ENCODE measurements at places on chromosomes 4 and X. TPM values are rescaled to one million over a fixed set of nuclear protein-coding genes. Genes with fewer than 3 reads are reported as not detected.
A peak's percentile ranks its signal among the peaks of the same experiment; 100 is the strongest.

Gene GABRG1
- 0.18 TPM for total RNA-seq

Gene HCCS
- 19.3 TPM for total RNA-seq

Gene CSAG3
- total RNA-seq: not detected

Gene PAGE1
- total RNA-seq: not detected

Gene CD38
- total RNA-seq: not detected

DNA sequence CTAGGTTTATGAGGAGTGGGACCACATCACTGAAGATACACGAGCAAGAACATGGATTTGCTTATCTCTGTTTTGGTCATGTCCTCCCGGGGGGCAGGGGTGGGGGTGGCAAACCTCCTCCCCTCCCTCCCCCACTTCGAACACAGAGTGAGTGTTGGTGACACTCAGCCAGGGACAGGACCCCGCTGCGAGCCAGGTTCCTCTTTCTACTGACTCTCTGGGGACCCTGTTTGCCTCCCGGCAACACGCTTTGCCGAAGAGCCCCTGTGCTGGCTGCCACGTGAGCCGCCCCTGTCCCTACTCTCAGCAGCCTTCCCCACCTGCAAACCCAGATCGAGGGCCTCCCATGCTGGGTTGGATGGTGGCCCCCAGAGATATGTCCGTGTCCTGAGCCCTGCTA, 34.7 kb downstream of the P2RY8 start:
- no peak overlapping the region for H3K4me3 ChIP-seq
- no peak for DNase-seq
- no peaks in the 10 kb centered on the region for H3K27me3 ChIP-seq
- no peaks in the 10 kb centered on the region for H3K4me1 ChIP-seq
- H3K27ac ChIP-seq: no peak overlapping the region

- no peaks in the 10 kb centered on the region for H3K36me3 ChIP-seq
- H3K27ac ChIP-seq: no peak overlapping the region
- no peaks in the 10 kb centered on the region for H3K4me1 ChIP-seq
- H3K27me3 ChIP-seq: no peaks in the 10 kb centered on the region
Measured at GRCh38 chr4:13329963-13330362, 154.2 kb downstream of the RAB28 start.

DNA sequence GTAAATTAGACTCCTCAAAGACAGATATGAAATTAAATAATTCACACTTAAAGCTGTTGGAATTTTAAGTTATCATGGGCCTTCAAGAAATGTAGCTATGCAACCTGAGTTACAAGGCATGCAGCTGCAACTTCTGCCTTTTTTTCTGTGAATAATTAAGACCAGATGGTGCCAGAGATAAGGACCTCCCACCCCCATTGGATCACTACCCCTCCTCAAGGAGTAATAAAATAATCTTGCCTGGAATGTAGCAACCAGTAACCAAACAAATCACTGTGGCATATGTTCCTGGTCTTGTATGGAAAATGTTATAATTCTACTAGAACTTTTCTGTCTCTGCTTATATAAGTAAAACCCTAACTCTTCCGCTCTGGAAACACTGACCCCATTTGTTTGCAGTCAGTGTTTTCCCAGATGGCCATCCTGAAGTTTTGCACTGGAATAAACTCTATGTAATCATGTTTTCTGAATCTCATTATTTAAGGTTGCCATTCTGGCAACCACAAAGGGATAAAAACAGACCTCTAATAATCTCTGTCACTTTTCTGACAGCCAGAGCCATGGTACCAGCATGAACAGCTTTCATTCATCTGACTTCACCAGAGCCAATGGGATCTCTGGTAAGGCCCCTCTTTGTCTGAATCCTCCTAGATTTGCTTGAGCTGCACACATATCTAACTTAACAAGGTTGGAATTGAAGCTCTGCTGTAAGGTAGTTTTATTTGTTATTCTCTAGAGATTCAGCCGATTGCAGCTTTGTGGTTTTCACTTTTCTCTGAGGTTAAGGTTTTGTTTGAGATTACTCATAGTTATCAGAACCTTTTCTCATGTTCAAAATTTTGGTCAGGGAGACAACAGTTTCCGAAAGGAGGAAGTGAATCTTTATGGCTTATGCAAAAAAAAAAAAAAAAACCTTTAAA, 274.6 kb downstream of the NAF1 start:
- DNase-seq: no peak
- no peaks in the 10 kb centered on the region for H3K36me3 ChIP-seq

DNA sequence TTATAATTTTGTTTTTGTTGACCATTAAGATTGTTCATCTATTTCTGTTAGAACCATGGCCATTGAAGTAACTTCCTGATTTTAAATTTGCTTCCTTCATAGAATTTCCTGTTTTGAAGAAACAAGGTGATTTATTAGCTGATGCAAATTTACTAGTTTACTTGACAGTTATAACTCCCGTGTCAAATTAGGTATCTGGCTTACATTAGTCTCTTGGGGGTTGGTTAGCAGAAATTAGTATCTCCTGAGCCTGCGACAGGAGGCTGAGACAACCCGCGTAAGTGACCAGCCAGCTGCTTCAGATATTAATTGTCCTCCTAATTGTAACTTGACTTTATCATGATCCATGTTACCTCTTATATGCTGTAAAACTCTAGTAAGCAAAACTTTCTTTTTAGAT, 154.3 kb downstream of the CFAP299 start:
- no peak for DNase-seq
- no peak overlapping the region for H3K27ac ChIP-seq
- no peaks in the 10 kb centered on the region for H3K36me3 ChIP-seq

GRCh38 chrX:137747244-137748043, 181.5 kb downstream of the ZIC3 start:
- H3K27ac ChIP-seq: no peak overlapping the region
- H3K27me3 ChIP-seq: no peaks in the 10 kb centered on the region
- DNase-seq: no peak
- H3K4me1 ChIP-seq: no peaks in the 10 kb centered on the region

DNA sequence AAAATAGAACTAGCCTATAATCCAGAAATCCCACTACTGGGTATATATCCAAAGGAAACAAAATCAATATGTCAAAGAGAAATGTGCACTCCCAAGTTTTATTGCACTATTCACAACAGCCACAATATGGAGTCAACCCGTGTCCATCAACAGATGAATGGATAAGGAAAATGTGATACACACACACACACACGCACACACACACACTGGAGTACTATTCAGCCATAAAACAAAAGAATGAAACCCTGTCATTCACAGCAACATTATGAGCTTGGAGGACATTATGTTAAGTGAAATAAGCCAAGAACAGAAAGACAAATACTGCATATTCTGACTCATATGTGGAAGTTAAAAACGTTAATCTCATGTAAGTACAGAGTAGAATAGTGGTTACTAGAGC, 5.8 kb upstream of the FHL1 start:
- H3K27ac ChIP-seq: no peak overlapping the region
- DNase-seq: no peak
- H3K36me3 ChIP-seq: no peaks in the 10 kb centered on the region
- H3K27me3 ChIP-seq: peaks cover 34% of the 10 kb centered on the region
- no peaks in the 10 kb centered on the region for H3K4me1 ChIP-seq

DNA sequence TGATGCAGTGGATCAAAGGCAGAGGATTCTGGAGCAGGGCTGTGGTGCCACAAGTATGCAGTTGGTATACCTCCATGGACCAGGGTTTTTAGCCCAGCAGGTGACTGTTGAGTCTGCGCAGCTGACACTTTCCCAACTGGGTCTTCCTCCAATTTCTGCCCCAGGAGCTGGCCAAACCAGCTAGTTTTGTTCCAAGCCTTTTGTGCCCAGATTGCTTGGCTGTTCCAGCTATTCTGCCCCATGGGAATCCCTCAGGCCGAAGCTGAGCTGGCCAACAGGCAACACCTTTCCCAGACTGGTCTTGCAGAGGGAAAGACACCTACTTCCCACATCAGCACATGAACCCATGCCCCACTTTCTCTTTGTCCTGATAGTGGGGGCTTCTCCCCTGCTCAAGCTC, 22.8 kb upstream of the ANKRD17 start:
- H3K27me3 ChIP-seq: no peaks in the 10 kb centered on the region
- no peak for DNase-seq

- DNase-seq: no peak
- H3K36me3 ChIP-seq: no peaks in the 10 kb centered on the region
- no peak overlapping the region for H3K27ac ChIP-seq
- no peaks in the 10 kb centered on the region for H3K27me3 ChIP-seq
- peaks cover 7% of the 10 kb centered on the region for H3K4me1 ChIP-seq
- no peak overlapping the region for H3K4me3 ChIP-seq
Measured at GRCh38 chrX:78514852-78515251, 144.3 kb downstream of the RTL3 start.

DNA sequence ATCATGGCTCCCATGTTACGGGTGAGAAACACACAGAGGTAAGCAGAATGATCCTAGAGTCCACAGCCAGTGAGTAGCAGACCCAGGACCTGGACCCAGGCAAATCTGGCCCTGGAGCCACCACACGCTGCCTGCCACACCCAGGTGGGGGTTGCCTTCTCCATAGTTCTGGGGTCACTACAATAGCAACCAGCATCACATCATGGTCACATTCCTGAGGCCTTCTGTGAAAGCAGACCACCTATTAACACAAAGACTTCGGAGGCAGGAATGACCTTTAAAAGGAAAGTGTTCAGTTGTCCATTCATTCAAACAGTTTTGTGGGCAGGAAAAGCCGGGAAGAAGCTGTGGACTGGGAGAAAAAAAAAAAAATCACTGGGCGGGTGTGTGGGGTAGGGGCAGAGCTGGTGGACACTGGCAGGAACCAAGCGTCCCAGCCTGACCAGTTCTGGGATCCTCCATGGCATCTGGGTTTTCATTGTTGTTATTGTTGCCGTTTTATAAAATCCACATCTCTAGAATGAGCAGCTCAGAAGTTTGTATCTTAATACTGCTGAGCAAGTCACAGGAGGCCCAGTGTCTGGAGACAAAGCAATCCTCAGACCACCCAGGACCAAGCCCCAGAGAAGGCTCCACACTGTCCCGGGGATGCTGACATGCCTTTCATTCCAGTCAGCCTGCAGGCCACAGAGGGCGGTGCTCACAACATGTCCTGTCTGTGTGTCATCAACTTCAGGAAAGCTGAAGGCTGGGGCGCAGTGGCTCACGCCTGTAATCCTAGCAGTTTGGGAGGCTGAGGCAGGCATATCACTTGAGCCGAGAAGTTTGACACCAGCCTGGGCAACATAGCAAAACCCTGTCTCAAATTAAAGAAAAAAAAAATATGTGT, 67.0 kb downstream of the SEL1L3 start:
- no peak overlapping the region for H3K4me3 ChIP-seq
- H3K27me3 ChIP-seq: no peaks in the 10 kb centered on the region
- DNase-seq: peak; percentile 26
- peaks cover 9% of the 10 kb centered on the region for H3K36me3 ChIP-seq
- H3K27ac ChIP-seq: peak overlapping the region; percentile 86

GRCh38 chrX:96987228-96987627, 103.5 kb downstream of the RPA4 start:
- H3K4me1 ChIP-seq: no peaks in the 10 kb centered on the region
- no peaks in the 10 kb centered on the region for H3K36me3 ChIP-seq
- H3K27ac ChIP-seq: no peak overlapping the region
- H3K4me3 ChIP-seq: no peak overlapping the region
- H3K27me3 ChIP-seq: no peaks in the 10 kb centered on the region

DNA sequence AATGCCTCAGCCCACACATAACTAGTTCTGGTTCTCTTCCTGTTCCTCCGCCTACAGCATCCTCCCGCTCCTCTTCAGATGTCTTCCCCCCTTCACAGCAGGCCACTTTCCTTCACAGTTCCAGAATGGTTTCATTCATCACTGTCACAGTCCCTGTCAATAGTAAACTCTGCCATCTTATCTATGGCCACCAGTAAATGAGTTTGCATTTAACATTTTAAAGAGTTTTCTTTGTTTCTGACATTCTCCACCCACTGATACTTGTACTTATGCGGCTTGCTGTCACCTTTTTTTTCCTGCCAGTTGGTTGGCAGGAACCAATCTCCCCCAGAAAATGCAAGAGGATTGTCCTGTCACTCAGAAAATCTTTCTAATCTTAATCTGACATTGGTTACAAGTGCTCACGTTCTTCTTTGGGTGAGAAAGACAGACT, 114.1 kb downstream of the GLUD2 start:
- no peak for DNase-seq
- H3K27ac ChIP-seq: no peak overlapping the region
- H3K4me1 ChIP-seq: peaks cover 8% of the 10 kb centered on the region
- H3K4me3 ChIP-seq: no peak overlapping the region

GRCh38 chrX:74924449-74925224, 615 bp downstream of the NEXMIF start:
- no peak overlapping the region for H3K27ac ChIP-seq
- peak overlapping the region; percentile 75 for H3K4me3 ChIP-seq
- DNase-seq: peak; percentile 53
- H3K4me1 ChIP-seq: peaks cover 4% of the 10 kb centered on the region
- H3K36me3 ChIP-seq: no peaks in the 10 kb centered on the region
- peaks cover 69% of the 10 kb centered on the region for H3K27me3 ChIP-seq

DNA sequence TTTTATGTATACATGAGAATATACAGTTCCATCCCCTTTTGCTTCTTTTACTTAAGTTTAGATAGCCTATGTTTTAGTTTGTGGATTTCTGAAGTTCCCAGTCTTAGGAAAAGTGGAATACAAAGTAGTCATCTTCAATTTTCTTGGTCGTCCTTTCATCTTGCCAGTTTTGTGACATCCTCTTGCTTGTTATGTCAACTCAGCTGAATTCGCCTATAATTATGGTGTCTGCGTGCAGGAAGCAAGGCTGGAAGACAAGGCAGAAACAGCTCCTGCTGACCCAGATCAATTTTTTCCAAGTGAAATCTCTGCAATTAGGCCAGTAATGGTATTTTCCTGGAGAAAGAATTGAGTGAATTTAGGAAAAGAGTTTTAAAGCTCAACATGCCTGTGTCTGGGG, 28.1 kb upstream of the NYX start:
- no peaks in the 10 kb centered on the region for H3K4me1 ChIP-seq
- H3K27ac ChIP-seq: no peak overlapping the region
- no peak overlapping the region for H3K4me3 ChIP-seq
- peaks cover under 1% of the 10 kb centered on the region for H3K36me3 ChIP-seq
- no peaks in the 10 kb centered on the region for H3K27me3 ChIP-seq

DNA sequence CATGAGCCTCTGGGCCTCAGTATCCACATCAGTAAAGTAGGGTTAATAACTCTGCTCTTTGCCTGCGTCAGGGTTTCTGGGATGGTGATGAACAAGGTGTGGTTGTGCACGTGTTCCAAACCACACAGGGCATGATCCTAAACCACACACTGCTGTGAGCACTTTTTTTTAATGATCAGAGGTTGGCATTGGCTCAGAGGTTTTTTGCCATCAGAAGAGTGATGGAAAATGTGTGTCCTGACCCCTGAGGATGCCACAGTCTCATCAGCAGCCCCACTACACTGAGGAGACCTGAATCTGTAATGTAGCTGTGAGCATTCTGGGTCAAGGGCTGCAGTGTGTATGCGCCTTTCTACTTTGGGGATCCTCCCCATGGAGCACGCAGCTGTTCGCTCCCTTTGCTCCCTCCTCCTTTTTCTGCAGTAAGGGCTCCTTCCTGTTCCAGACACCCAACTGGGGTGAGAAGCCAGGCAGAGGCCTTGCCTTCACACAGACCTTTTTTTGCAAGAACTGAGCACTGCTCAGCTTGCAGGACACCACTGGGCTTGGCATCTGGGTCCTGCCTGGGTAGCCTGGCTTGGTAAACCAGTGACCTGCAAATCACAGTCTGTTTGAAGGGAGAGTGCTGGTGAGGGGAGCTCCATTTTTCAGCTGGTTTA, 87.5 kb downstream of the MAMLD1 start:
- H3K27ac ChIP-seq: no peak overlapping the region
- H3K4me3 ChIP-seq: no peak overlapping the region
- H3K27me3 ChIP-seq: no peaks in the 10 kb centered on the region
- DNase-seq: no peak

- peaks cover 83% of the 10 kb centered on the region for H3K27me3 ChIP-seq
- H3K4me3 ChIP-seq: peak overlapping the region; percentile 87
- H3K4me1 ChIP-seq: peaks cover 26% of the 10 kb centered on the region
- peaks cover 3% of the 10 kb centered on the region for H3K36me3 ChIP-seq
Measured at GRCh38 chr4:105895583-105896460, 551 bp downstream of the NPNT start.
